ENCODE measurements at places on chromosomes 2 and 18. TPM values are rescaled to one million over a fixed set of nuclear protein-coding genes. Genes with fewer than 3 reads are reported as not detected.

DNA sequence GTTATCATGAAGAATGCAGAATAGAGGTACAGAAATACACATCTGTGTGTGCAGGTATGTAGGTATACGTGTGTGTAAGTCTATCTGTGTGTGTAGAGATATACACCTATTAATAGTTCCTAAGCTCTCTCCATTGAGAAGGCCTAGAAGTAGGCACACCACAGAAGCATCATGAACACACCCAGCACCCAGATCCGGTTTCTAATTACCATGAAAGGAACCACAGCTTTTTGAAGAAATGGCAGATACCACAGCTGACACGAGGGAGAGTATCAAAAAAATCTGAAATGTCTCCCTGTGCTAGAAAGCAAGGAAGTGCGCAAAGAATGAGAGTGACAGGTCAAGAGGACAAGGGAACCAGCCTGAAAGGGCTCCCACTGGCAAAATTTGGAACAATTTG lies 27.7 kb upstream of the AP1S3 start:
- DNase-seq, result no peak

- DNase-seq, result no peak
These were observed 51.1 kb upstream of the ZNF236 start for GRCh38 chr18:76771192-76771799.

GRCh38 chr2:47864566-47864965 lies 41.7 kb downstream of the FBXO11 start:
- DNase-seq, result no peak

DNA sequence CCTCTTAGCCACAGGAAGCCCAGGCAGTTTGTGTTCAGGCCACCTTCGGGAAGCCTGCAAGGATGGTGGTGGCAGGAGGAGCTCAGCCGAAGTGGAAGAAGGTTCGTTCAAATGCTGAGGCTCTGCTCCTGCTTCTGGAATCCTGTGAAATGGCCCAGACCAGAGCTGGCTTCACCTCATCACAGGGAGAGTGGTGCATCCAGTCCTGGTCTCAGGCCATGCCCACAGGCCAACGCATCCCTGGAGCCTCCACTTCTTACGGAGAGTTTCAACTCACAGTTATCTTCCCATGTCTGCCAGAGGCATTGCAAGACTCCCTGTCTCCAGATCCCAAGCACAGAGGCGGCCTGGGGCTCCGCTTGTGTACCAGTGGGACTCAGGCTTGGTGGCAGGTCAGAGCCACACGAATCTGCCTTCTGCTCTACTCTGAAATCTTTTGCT lies 82.3 kb downstream of the NDUFA10 start:
- no peak for DNase-seq

- DNase-seq, result no peak
These were observed 27.5 kb upstream of the SUCLG1 start for GRCh38 chr2:84486441-84487115.

The ACOXL gene
- 33.3 TPM for total RNA-seq

GRCh38 chr18:24964216-24964615 lies 387.8 kb downstream of the ZNF521 start:
- peak; percentile 74 for DNase-seq

The ITM2C gene
- 302 TPM for total RNA-seq

DNA sequence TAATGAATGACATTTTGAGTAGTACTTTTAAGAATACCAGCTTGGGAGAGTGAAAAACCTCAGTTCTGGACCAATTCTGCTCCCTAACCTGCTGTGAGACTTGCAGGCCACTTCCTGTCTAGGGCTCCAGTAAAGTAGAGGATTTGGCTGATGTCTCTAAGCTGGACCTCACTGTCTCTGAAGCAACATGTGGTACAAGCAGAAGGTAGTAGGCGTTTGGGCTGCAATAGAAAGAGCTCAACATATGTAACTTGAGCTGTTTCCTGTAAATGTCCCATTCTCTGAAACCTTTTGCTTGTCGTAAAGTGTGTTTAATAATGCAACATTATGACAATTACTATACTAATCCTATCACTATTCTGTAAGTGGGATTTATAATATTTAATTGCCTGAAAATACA lies 213.1 kb downstream of the MYO3B start:
- no peak for DNase-seq

The IL18R1 gene
- total RNA-seq, result not detected

- no peak for DNase-seq
These were observed 526.9 kb upstream of the HNMT start for GRCh38 chr2:137437386-137437785.

DNA sequence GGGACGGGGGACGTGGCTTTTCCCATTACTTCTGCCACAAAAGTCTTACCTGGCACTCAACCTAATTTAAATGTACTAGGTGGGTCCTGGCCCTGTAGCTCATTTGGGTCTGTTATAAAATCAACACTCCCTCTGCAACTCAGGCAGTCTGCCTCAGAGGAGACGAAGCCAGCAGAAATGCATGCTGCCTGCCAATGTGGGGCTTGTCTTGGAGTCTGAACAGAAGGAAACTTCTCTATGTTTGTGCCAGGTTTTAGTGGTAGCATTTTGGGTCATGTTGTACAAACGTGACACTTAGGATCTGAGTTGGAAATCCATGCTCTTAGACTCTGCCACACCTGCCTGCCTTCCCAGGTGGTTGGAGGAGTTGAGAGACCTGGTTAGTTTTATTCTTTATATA lies 292.5 kb upstream of the FAM98A start:
- DNase-seq, result no peak

- DNase-seq, result no peak
These were observed 325.1 kb downstream of the RNF144A start for GRCh38 chr2:7242189-7242867.

DNA sequence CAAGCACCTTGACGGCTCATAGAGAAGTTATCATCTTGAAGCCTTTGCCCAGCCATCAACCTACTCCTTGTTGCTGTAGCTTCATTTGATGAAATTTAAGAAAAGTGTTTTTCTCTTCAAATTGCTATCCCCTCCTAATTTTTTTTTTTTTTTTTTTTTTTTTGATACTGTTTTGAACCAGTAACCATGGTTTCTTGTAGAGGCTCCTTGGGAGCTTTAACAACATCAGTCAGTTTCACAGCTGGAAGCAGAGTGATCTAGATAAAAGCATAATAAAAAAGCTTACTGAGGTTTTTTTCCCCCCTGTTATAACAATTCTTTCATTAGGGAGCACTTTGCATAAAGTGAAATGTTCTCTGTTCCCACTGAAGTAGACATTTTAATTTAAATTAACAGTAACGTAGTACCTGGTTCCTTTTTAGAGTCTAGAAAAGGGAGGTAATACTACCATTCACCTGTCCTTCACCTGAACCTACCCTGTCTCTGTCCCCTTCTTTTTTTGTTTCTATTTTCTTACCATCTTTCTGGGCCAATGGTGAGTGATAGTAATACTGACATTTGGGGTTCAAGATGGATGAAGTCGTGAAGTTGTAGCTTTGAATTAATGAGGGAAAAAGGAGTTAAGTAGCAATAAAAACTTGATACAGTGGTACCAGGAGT lies 101.5 kb downstream of the NCOA1 start:
- no peak for DNase-seq

- DNase-seq, result no peak
These were observed 268.8 kb downstream of the TWIST2 start for GRCh38 chr2:239116456-239117246.

GRCh38 chr18:55650363-55650870 lies 62.4 kb upstream of the TCF4 start:
- no peak for DNase-seq

- DNase-seq, result no peak
These were observed 121.0 kb upstream of the XPO1 start for GRCh38 chr2:61658841-61659780.

DNA sequence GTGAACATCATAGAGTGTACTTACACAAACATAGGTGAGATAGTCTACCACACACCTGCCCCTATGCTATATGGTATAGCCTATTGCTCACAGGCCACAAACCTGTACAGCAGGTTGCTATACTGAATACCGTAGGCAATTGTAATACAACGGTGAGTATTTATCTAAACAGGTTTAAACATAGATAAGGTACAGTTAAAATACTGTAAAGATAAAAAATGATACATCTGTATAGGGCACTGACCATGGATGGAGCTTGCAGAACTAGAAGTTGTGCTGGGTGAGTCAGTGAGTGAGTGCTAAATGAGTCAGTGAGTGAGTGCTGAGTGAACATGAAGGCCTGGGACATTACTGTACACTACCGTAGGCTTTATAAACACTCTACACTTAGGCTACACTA lies 267.0 kb upstream of the HS6ST1 start:
- DNase-seq, result no peak

DNA sequence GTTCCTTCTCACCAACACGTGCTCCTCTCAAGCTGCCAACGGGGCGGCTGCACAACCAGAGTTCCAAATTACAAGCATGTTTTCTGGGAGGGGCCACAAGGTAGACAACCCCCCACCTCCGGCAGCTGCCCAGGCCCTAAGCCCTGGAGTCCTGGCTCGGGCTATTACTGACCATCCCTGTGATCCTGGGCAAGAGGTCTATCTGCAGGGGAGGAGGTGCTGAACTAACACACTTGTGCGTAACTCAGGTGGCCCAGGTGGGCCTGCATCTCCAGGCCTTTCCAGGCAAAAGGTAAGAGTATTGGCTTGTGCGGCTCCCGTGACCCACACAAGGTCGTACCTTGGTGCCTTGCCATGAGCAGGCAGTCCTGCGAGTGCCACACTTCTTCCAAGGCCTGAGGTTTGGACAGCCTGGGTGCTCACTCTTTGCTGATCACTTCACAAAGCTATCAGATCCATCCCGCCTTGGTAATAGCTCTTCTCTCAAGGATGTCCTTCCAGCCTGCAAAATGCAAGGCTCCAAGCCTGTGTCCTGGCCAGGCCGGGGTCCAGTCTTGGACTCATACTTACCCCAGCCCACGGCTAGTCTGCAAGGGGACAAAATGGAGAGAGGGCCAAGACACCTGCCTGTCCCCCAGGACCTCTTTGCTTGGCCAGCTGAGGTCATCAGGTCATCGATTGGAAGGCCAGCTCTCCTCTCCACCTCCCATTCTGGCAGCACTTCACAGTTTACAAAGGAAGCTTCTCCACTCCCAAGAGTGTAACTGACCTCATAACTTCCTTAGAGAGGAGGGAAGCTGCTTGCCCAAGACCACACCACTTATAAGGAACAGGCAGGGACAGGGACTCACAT lies 33.9 kb downstream of the ADRA2B start:
- DNase-seq, result no peak

The LYPD6B gene
- total RNA-seq, result 2.0 TPM

DNA sequence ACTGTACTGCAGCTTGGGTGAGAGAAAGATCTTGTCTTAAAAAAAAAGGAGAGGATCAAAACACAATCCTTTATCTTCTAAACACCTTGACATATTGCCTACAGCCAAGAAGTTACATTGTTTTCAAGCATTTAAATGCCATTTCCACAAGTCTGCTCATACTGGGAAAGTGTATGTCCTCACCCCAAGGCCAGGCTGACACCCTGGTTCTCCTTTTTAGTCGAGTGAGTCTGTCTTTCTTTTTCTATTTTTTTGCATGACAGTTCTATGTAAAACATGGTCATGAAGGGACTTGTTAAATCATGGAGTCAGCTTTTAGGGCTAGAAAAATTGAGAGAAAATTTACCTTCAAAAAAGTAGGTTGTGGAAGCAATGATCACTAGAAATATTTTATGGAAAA lies 233.3 kb downstream of the FAM210A start:
- DNase-seq, result no peak

DNA sequence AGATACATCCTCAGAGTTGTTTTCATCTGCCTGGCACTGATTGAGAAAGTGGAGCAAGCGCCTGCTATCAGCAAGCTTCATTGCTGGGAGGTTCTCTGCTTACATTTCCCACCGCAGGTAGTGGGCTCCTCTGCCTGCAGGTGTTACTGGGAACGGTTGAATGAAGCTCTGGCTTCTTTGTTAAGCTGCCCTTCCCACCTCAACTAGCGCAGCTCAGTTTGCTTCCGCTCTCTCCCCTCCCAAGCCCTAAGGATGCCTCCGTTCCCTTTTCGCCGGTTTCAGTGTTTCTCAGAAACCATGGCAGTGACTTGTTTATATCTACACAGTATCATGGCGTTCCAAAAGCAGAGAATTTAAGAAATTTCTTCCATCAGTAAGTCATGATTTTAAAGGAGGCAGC lies 72.2 kb upstream of the B3GNT7 start:
- peak; percentile 53 for DNase-seq

GRCh38 chr2:198966269-198966668 lies 491.5 kb downstream of the SATB2 start:
- DNase-seq, result no peak

The IKZF2 gene
- total RNA-seq, result 1.9 TPM

DNA sequence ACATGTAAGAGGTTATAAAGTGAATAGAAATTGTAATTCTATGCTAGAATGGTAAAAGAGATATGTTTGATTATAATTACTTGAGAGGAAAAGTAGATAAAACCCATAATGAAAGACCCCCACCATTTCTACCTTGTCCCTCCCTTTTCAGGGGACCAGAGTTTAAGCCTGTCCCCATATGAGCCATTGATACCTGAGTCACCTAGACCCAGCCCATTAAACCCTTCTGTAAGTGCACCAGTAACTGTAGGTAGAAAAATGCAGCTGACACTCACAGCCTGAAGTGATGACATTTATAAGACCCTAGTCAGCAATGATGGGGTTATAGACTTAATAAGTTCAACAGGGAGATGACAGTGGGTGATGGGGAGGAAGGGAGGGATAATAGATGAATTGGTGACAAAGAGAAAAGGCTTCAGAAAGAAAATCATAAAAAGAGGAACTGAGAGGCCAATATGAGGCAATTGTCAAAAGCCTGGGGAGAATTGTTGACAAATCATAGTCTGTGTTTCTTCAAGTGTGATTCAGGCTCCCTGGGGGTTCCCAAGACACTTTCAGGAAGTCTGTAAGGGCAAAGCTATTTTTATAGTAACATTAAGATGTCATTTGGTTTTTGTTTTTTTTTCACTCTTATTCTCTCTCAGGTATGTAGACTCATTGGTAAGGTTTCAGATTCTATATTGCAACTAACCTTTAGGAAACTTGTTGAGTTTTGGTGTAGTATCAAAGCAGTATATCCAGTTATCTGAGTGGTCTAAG lies 544.2 kb downstream of the SATB2 start:
- no peak for DNase-seq

- no peak for DNase-seq
These were observed 115.9 kb upstream of the FOSL2 start for GRCh38 chr2:28276807-28277206.

DNA sequence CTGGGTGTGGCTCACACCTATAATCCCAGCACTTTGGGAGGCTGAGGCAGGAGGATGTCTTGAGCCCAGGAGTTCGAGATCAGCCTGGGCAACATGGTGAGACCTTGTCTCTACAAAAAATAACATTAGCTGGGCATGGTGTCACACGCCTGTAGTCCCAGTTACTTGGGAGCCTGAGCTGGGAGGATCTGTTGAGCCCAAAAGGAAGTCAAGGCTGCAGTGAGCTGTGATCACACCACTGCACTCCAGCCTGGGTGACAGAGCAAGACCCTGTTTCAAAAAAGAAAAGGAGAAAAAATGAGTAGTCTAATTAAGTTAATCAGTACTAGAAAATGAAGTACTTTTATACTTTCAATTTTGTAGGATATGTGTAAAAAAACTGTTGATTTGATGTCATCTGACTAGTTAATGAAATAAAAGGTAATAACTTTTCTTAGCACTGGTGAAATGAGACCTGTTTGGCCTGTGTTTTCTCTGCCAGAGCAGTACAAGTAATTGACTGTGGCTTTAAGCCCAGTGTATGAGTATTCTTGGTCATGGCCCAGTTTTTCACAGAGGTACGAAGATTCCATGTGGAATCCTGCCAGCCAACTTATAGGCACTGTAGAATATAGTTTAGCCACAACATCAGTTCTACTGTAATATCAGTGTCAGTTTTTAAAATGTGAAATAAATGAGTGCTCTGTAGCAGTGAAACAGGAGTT lies 35.8 kb downstream of the MFSD6 start:
- no peak for DNase-seq

- DNase-seq, result peak; percentile 50
These were observed 237.8 kb upstream of the THSD7B start for GRCh38 chr2:136527560-136527959.

GRCh38 chr18:9038277-9038871 lies 64.1 kb upstream of the NDUFV2 start:
- DNase-seq, result no peak

Measured in H9 (cell line).